Activated CD8-positive, alpha-beta T cell treated with anti-CD3 and anti-CD28 coated beads, Interleukin-2, amount 10 ng/mL, durations not matched to agents 7 days and 5 days (primary cell): ENCODE measurements at places on chromosomes 4 and X.

- DNase-seq: no peak
These were observed 1420.5 kb downstream of the PCDH7 start for GRCh38 chr4:32140636-32141035.

GRCh38 chr4:80422727-80423404 is 87.3 kb downstream of the CFAP299 start:
- DNase-seq: peak; percentile 28

DNA sequence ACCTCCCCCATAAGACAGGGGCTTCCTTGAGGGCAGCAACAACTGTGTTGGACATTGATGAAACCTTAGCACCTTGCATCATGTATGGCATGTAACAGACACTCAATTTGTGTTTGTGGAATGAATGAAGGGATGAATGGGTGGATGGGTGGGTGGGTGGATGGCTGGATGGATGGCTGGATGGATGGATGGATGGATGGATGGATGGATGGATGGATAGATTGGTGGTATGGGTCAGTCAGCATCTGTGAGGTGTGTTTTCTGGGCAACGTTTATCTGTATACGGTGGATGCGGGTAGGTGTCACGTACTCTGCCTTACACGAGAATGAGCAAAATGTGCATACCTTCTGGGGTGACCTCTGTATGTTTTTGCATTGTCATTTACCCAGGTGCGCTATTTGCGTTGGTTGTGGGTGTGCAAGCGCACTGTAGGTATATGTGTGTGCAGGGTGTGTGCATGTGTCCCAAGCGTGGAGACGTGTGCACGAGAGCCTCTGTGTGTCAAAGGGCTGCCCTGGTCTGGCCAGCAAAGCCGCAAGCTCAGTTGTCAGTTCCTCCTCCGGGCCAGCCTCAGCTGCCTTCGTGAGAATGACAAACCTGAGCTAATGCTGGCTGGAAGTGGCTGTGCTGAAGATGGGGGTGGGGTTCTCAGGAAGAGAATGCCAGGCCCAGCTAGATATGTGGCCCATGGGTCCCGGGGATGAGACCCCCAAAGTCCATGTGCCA is 26.5 kb downstream of the ELF4 start:
- DNase-seq: peak; percentile 31

DNA sequence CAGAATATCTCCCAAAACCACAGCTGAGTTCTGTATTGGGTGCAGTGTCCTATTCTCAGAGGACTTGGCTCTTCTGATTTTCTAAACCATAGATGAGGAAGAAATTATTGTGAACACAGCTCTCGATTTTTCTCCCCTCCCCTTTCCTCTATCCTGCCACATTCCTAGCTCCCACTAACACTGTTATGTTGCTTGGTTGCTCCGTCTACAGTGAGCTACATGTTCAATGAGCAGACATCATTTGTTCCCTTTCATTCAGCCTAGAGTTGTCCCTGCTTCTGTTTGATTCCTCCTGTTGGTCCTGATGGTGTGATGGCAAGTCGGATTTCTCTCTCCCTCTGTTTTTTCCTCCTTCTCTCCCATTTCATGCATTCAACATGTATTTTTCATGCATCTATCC is 65.9 kb downstream of the DIPK2B start:
- DNase-seq: no peak

DNA sequence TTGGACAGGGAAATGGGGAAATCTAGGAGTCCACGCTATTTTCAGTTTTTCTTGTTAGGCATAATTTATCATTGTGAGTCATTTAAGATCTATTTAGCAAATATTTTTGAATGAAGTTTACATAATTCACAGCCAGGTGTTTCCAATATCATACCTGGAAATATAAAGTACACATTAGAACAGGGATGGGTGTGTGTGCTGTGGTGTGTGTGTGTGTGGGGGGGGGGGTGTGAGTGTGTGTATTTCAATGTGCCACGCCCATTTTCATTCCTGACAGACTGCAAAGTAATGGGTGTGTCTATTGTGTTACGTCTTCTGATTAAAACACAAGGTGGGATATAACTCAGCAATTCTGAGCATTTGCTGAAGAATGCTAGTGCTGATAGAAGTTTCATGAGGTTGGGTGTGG is 33.2 kb downstream of the ARHGAP10 start:
- DNase-seq: no peak
